ENCODE measurements at places on chromosomes 4 and X. TPM values are rescaled to one million over a fixed set of nuclear protein-coding genes. Genes with fewer than 3 reads are reported as not detected.

BMP15 gene
- not detected for total RNA-seq

DNA sequence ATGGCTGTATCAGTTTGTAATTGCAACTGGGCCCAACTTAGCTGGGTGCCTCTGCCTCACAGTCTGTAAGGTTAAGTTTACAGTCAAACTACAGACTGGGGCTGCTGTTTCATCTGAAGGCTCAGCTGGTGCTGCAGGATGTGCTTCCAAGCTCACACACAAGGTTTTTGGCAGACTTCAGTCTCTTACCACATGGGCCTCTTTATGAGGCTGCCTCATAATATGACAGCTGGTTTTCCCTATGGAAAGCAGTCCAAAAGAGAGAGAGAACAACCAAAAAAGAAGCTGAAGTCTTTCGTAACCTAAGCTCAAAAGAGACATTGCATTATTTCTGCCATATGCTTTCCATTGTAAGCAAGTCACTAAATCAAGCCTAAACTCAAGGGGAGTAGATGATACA lies 271.7 kb downstream of the DCTD start:
- H3K4me3 ChIP-seq: no peak overlapping the region
- no peak for DNase-seq
- no peaks in the 10 kb centered on the region for H3K27me3 ChIP-seq
- peaks cover 4% of the 10 kb centered on the region for H3K4me1 ChIP-seq

GRCh38 chrX:21963269-21963668 lies 22.8 kb downstream of the SMS start:
- no peak overlapping the region for H3K4me3 ChIP-seq
- H3K27me3 ChIP-seq: no peaks in the 10 kb centered on the region
- no peak overlapping the region for H3K27ac ChIP-seq

WDR17 gene
- total RNA-seq: 6.1 TPM

GRCh38 chr4:159105761-159106243 lies 2.9 kb downstream of the RAPGEF2 start:
- DNase-seq: no peak
- H3K36me3 ChIP-seq: peaks cover 5% of the 10 kb centered on the region
- peaks cover 39% of the 10 kb centered on the region for H3K4me1 ChIP-seq
- peak overlapping the region; percentile 93 for H3K27ac ChIP-seq
- peaks cover 14% of the 10 kb centered on the region for H3K27me3 ChIP-seq
- H3K4me3 ChIP-seq: peak overlapping the region; percentile 98

GRCh38 chrX:69262036-69262936 lies 97.0 kb upstream of the PJA1 start:
- H3K27me3 ChIP-seq: peaks cover 28% of the 10 kb centered on the region
- no peaks in the 10 kb centered on the region for H3K36me3 ChIP-seq

BRS3 gene
- total RNA-seq: 0.10 TPM
